Iris pigment epithelial cell (primary cell): ENCODE measurements at places on chromosomes 13 and 19.

DNA sequence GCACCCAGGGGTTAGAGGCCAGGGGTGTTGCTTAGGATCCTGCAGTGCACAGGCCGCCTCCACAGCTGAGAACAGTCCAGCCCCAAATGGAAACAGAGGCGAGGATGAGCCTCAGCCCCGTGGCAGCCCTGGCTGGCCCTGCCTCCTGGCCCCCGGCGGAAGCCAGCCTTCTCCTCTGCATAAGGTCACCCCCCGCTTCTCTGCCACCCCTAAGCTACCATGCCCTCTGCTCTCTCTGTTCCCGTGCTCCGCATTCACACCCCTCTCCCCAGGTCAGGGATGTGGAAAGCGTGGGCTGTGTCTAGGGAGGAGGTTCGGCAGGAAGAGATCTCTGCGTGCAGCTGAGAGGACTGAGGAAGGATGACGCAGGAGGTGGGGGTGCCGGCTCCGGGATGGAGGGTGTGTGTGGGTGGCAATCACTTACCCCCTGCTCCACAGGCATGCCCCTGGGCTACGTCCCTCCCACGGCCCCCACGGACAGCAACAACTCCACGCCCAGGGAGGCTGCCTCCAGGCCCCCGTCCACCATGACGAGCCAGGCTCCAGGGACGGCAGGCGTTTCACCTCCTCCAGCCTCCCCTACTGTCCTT is 6.0 kb downstream of the SSC5D start:
- DNase-seq: peak; percentile 28

GRCh38 chr19:16883522-16883921 is 5.3 kb upstream of the F2RL3 start:
- DNase-seq: no peak

GRCh38 chr13:86856991-86857390 is 814.2 kb upstream of the SLITRK5 start:
- peak; percentile 87 for DNase-seq

GRCh38 chr13:39985071-39985470 is 329.6 kb downstream of the COG6 start:
- DNase-seq: no peak

GRCh38 chr19:58093071-58093470 is 5.0 kb downstream of the ZSCAN18 start:
- no peak for DNase-seq

GRCh38 chr19:31681121-31681520 is 331.9 kb upstream of the TSHZ3 start:
- no peak for DNase-seq

DNA sequence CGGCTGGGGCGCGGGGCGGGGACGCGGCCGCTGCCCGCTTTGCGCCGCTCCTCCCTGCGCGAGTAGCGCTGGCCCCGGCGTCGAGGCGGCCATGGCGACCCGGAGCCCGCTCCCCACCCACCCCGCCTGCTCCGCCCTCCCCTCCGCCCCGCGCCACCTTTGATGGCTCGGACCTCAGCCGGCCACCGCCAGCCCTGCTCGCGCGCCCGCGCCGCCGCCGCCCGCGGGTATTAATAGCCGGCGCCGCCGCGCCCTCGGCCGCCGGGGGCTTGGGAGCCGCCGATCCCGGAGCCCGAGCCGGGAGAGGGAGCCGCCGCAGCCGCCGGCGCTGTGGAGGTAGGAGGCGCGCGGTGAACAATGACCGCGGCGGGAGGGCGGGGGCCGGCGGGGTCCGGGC is 261 bp downstream of the FARP1 start:
- peak; percentile 18 for DNase-seq

DNA sequence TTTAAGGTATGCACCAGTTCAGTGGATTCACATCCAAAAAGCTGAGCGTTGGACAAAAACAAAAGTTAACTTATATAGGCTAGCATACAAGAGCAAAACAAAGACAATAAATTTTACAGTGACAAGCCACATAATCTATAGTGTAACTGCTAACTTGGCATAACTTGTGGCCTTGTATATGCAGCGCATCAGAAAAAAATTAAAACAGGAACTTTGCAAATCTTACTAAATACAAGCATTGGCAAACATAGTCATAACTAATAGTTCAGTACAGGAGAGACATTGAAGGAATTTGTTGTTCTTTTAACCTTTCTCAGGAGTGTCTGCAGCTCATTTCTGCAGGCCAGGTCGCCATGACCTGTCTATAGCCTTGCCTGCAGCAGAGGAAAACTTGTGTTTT is 54.6 kb downstream of the OR10H4 start:
- no peak for DNase-seq

DNA sequence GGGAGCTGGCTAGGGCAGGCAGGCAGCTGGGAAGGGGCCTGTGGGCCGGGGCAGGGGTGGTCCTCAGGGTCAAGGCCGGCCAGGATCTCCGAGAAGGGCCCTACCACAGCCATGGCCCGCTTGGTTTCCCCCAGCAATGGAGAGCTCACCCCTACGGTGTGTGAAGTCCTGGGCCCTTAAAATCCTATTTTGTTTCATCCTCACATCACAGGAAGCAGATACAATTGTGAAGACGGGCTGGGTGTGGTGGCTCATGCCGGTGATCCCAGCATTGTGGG is 8.7 kb downstream of the RNU6-9 start:
- no peak for DNase-seq

DNA sequence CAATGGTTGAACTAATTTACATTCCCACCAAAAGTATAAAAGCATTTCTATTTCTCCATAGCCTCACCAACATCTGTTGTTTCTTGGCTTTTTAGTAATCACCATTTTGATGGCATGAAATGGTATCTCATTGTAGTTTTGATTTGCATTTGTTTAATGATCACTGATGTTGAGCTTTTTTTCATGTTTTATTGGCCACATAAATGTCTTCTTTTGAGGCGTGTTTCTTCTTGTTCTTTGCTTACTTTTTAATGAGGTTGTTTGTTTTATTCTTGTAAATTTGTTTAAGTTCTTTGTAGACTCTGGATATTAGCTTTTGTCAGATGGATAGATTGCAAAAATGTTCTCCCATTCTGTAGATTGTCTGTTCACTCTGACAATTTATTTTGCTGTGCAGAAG is 28.2 kb downstream of the ZNF714 start:
- DNase-seq: no peak

DNA sequence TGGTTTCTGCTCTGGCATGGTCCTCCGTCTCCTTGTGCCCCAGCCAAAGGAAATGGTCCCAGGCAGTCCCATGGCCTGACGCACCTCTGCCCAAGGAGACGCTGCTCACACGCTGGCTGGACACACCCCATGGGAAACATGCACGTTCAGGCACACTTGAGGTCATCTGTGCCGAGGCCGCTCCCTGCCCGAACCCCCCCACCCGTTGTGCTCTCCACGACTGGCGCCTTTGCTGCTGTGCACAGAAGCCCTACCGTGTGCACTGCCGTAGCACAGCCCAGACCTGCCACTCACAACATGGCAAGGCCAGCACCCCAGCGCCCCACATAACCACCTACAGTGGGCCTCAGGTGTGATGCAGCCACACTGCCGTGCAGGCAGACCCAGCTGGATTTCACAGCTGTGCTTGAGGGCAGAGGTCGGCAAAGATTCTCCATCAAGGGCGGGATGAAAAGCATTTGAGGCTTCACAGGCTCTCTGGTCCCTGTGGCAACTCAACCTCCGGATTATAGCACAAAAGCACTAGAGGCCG is 65.7 kb downstream of the SPACA7 start:
- DNase-seq: no peak

- DNase-seq: peak; percentile 53
These were observed 9.2 kb upstream of the ZSCAN22 start for GRCh38 chr19:58317476-58318072.

DNA sequence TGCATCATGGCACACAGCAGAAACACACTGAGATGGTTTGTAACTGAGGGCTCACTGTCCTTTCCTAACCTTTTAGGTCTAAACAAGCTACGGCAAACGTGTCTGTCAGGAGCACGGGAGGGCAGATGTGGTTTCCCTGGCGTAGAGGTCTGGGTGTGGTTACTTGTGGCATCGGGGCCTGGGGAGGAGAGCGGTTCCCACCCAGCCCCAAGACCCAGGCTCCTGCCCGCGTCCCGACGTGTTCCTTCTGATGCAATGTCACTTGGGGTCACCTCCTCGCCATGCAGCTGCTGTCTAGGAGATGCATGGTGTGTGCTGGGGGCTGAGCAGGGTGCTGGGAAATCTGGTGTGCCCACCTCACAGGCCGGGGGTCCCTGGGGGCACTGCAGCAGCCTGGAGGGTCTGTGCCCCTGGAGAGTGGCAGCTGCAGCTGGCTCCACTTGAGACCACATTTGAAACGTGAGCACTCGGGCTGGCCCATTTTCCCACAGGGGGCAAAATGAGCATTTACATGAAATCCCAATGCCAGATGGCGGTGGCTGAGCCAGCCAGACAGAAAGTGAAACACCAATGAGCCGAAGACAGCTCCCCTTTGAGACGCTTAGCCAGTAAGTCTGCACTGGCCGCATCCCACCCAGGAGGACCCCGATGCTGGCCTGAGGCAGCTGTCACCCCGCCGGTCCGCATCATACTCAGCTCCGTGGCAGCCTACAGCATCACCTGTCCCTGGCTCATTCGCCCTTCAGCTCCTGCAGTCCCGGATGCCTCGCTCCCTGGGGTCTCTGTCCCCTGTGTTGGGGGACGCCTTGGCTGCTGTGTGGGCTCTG is 22.3 kb upstream of the MYDGF start:
- DNase-seq: no peak

GRCh38 chr19:38001158-38001781 is 94.3 kb downstream of the SIPA1L3 start:
- DNase-seq: no peak

DNA sequence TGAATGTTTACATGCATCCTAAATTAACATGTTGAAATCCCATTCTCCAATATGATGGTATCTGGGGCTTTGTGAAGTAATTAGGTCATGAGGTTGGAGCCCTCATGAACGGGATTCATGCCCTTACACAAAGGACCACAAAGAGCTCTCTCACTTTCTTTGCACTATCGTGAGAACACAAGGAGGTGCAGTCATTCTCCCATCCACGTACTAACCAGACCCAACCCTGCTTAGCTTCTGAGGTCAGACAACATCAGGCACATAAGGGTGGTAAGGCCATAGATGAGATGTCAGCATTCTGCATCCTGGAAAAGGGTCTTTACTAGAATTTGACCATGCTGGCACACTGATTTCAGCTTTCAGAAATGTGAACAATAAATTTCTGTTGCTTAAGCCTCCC is 1211.9 kb upstream of the MIR17HG start:
- no peak for DNase-seq

- no peak for DNase-seq
These were observed 34.9 kb upstream of the MCF2L start for GRCh38 chr13:112934078-112934477.

- no peak for DNase-seq
These were observed 439.5 kb downstream of the FGF9 start for GRCh38 chr13:22110368-22110767.

DNA sequence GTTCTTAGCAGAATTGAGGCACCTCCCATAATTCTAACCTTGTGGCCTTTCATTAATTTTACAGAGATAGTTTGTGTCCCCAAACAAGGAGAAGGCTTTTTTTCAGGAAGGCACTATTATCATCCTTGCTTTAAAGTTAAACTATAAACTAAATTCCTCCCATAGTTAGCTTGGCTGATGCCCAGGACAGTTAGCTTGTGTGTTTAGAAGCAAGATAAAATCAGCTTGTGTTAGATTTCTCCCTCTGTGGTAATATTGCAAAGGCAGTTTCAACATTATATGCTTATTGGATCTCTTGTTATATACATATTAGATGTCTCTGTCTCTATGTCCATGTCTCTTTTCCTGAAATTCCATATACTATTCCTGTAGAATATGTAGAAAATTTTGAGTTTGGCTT is 342.7 kb downstream of the TBC1D4 start:
- DNase-seq: peak; percentile 80

- DNase-seq: no peak
These were observed 341.3 kb downstream of the TEX29 start for GRCh38 chr13:111661776-111662175.

DNA sequence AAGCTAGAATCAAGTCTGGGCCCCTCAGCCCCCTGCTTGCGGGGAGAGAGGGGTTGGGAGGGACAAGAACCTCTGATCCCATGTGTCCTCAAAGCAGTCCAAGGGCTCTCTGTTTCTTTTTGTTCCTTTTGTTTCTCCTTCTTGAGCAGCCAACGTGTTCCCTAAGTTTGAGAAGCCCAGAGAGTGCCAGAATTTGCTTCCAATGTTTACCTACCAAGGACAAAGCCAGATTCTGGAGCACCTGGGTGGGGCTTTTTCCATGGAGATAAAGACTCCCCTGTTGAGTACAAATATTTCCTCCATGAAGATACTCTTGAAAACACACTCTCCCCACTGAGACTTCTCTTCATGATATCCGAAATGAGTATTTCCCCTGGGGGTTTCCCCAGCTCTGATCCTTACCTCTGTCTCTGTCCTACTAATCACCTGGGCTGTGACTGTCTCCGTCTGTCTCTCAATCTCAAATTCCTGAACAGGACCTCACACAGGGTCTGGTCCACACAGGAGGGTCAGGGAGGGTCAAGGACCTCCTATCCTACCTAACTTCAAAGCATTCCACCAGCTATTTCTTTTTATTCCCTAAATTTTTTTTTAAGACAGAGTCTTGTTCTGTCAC is 27.4 kb downstream of the CD177 start:
- no peak for DNase-seq

GRCh38 chr19:1830568-1830967 is 17.7 kb downstream of the REXO1 start:
- no peak for DNase-seq

DNA sequence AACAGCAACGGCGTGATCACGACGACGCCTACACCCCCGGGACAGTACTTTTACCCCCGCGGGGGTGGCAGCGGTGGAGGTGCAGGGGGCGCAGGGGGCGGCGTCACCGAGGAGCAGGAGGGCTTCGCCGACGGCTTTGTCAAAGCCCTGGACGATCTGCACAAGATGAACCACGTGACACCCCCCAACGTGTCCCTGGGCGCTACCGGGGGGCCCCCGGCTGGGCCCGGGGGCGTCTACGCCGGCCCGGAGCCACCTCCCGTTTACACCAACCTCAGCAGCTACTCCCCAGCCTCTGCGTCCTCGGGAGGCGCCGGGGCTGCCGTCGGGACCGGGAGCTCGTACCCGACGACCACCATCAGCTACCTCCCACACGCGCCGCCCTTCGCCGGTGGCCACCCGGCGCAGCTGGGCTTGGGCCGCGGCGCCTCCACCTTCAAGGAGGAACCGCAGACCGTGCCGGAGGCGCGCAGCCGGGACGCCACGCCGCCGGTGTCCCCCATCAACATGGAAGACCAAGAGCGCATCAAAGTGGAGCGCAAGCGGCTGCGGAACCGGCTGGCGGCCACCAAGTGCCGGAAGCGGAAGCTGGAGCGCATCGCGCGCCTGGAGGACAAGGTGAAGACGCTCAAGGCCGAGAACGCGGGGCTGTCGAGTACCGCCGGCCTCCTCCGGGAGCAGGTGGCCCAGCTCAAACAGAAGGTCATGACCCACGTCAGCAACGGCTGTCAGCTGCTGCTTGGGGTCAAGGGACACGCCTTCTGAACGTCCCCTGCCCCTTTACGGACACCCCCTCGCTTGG is 966 bp downstream of the JUNB start:
- peak; percentile 53 for DNase-seq

- no peak for DNase-seq
These were observed at the start of gene SOX1 for GRCh38 chr13:112067116-112067741. SOX1 (plus strand) TSS chr13:112067149; CDS start chr13:112067659, 510 bp downstream.
